Osteoblast (primary cell): ENCODE measurements at places on chromosomes 1 and 21. TPM values are rescaled to one million over a fixed set of nuclear protein-coding genes. Genes with fewer than 3 reads are reported as not detected.
A peak's percentile ranks its signal among the peaks of the same experiment; 100 is the strongest.

Gene FMN2
- 9.7 and 11.2 TPM in 2 replicates for total RNA-seq

Gene KCNT2
- 6.2 and 10.5 TPM in 2 replicates for total RNA-seq

Gene ASCL5
- not detected in 2 replicates for total RNA-seq

- peak; percentile 82 for DNase-seq
These were observed 48.4 kb downstream of the COLGALT2 start for GRCh38 chr1:183989078-183989577.

DNA sequence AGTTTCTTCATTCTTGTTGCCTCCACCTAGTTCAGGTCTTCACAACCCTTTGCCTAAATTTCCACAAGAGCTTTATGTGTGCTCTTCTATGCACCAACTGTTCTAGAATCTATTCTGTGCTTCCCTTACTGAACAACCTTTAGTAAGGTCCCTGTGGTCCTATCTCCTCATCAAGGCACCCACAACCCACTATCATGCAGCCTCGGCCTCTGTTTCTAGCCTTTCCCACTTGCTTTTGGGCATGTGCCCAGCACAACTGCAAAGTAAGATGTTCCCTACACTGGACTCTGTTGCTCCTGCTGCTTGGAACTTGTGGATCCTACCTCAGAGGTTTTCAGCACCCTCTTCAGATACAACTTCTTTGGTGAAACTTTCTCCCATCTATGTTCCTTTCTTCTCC lies 2.4 kb upstream of the IER5 start:
- DNase-seq = no peak

GRCh38 chr1:36118447-36119204 lies 6.4 kb downstream of the COL8A2 start:
- DNase-seq = peak; percentile 39

- no peak for DNase-seq
These were observed 4.1 kb downstream of the TFF1 start for GRCh38 chr21:42362198-42362597.

GRCh38 chr1:201570181-201570885 lies 31.4 kb downstream of the NAV1 start:
- peak; percentile 15 for DNase-seq

- no peak for DNase-seq
These were observed 52.6 kb downstream of the ZNF644 start for GRCh38 chr1:90969241-90969640.

GRCh38 chr1:59892841-59893811 lies 33.4 kb downstream of the CYP2J2 start:
- DNase-seq = no peak

- DNase-seq = no peak
These were observed 180.1 kb upstream of the USP25 start for GRCh38 chr21:15549671-15550070.

DNA sequence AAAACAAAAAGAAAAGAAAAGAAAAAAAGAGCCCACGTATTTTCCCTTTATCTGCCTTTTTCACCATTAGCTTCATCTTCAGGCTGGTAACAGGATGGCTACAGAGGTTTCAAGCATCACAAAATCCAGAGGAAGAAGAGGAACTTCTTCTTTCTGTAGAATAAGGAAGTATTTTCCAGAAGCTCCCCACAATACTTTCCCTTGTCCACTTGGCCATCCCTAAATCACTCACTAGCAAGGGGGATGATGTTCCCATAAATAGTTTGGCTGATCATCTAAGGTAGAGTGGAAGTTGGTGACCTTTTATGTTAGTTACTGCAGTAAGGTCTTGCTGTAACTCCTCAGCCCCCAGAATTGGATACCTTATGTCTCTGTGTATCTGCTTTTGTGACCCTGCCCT lies 45.1 kb upstream of the RNF11 start:
- DNase-seq = no peak

GRCh38 chr1:62613890-62614289 lies 16.6 kb downstream of the ANGPTL3 start:
- DNase-seq = peak; percentile 54

DNA sequence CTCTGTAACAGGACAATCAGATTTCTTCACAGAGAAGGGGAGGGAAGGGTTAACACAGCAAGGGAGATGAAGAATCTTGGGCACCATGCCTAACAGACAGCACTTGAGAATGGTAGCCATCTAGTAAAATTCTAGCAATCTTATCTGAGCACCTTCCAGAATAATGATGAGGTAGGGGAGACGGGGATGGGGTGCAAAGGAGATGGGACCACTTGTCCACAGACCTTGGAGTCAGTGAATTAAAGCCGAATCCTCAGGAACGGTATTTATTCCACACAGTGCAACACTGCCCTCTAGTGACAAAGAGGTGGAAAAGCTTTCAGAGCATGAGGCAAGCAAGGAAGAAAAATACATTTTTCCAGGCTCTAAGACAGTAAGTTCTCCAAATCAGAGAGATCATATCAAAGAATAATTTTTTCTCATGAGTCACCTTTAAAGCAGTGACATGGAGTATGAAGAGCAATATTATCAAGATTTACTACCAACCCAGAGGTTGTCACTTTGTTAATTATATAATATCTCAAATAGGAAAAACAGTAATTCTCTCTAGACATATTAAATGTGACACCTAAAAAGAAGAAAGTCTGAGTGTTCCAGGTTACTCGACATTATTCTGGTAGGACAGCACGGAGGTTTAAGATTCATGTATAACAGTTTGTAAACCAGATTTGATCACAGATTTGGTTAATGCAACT lies 43.3 kb upstream of the LPAR3 start:
- no peak for DNase-seq

GRCh38 chr1:152228831-152229230 lies 4.8 kb upstream of the HRNR start:
- DNase-seq = no peak

- DNase-seq = no peak
These were observed 81.0 kb downstream of the HMGB4 start for GRCh38 chr1:33944846-33945245.

- DNase-seq = no peak
These were observed 16.4 kb upstream of the KIAA0040 start for GRCh38 chr1:175208773-175209492.
